ENCODE measurements at places on chromosomes 1 and 21.

GRCh38 chr1:52041551-52042185 is 8.1 kb upstream of the KTI12 start:
- DNase-seq = no peak

- DNase-seq = no peak
Observed at GRCh38 chr1:171357179-171357578, 43.2 kb downstream of the FMO4 start.

- DNase-seq = no peak
Observed at GRCh38 chr1:10965546-10966226, 46.8 kb upstream of the TARDBP start.

DNA sequence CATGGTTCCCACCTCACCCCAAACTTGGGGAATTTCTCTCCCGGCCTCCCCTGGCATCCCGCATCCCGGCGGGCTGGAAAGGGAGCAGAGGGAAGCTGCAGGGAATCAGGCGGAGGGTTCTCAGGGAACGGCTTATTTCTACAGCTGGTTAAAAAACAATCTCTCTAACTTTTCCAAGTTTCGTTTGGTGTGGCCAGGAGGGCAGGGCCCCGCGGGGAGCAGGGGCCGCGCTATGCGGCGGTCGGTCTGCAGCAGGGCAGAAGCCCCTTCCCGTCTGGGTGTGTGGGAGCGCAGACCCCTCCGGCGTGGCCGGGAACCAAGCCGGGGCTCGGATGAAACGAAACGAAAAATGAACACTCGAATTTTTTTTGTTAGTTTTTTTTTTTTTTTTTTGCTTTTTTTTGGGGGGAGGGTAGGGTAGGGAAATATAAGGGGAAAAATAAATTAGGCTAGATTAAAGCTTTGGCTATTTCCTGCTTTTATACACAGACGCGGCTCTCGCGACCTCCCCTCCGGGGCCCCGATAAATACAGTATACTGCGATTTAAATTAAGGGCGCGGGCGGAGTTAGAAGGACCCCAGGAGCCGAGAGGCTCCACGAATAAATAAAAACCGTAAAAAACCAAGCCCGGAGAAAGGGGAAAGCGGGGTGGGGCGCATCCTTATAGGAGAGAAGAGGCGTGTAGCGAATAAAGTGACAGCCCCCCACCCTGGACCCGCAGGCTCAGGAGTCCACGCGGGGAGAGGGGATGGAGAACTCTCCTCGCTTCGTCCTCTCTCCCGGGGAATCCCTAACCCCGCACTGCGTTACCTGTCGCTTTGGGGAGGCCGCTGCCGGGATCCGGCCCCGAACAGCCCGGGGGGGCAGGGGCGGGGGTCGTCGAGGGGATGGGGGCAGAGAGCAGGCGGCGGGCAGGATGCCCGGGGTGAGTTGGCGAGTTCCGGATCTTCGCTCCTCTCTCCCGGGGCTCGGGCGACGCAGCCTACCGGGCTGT is 2.1 kb downstream of the POU3F1 start:
- DNase-seq = no peak

GRCh38 chr1:218718206-218718605 is 373.1 kb downstream of the TGFB2 start:
- no peak for DNase-seq

- no peak for DNase-seq
Observed at GRCh38 chr1:227219715-227220292, 98.5 kb downstream of the CDC42BPA start.

DNA sequence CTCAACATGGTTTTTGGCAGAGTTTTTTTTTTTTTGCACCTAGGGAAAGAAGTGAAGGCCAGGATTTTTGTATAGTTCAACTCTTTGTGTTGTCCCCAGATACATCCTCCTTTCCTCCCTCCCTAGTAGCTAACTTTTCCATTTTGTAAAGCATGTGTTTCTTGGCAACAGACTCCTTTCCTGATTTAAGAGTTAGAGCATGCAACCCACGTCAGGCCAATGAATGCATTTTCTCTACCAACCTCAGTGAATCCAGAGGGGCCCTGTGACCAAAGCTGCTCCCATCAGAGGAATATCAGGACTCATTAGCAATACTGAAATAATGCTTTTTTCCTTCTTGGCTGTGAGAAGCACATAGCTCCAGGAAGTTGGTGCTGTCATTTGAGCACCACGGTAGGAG is 287.2 kb downstream of the LMO4 start:
- no peak for DNase-seq

GRCh38 chr1:212916481-212917133 is 33.7 kb upstream of the VASH2 start:
- DNase-seq = peak; percentile 63

GRCh38 chr1:174692313-174692712 is 244.5 kb downstream of the GPR52 start:
- no peak for DNase-seq

GRCh38 chr1:76587212-76587611 is 280.1 kb upstream of the ST6GALNAC5 start:
- DNase-seq = no peak

- no peak for DNase-seq
Observed at GRCh38 chr1:79353224-79353623, 346.7 kb upstream of the ADGRL4 start.

GRCh38 chr1:53562981-53563379 is 103.8 kb downstream of the DMRTB1 start:
- DNase-seq = no peak

DNA sequence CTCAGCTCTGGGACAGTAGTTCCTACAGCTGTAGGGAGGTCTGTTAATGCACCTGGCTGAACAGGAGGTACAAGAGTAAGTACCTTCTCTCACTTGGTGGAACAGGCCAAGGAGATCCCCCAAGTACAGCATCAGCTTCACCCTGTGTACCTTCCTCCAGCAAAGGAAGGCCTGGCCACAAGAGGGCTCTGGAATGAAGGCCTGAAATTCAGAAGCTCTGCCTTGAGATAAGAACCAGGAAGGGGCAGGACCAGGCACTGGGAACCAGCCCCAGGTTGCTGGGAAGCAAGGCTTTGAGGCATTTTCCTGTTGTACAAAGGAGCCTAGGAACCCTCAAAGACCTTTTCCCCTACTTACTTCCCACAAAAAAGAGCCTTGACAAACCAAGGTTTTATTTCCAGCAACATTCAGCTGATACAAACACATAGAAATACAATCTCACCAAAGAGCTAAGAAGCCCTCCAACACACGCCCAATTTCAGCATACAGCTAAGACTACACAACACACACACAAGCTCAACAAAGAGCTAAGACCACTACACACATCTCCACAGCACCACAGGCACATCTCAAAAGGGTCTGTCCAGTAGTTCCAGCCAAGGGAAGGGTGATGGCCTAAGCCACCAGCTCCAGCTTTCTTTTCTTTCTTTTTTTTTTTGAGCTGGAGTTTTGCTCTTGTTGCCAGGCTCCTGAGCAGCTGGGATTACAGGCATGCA is 23.5 kb downstream of the F11R start:
- DNase-seq = peak; percentile 64

DNA sequence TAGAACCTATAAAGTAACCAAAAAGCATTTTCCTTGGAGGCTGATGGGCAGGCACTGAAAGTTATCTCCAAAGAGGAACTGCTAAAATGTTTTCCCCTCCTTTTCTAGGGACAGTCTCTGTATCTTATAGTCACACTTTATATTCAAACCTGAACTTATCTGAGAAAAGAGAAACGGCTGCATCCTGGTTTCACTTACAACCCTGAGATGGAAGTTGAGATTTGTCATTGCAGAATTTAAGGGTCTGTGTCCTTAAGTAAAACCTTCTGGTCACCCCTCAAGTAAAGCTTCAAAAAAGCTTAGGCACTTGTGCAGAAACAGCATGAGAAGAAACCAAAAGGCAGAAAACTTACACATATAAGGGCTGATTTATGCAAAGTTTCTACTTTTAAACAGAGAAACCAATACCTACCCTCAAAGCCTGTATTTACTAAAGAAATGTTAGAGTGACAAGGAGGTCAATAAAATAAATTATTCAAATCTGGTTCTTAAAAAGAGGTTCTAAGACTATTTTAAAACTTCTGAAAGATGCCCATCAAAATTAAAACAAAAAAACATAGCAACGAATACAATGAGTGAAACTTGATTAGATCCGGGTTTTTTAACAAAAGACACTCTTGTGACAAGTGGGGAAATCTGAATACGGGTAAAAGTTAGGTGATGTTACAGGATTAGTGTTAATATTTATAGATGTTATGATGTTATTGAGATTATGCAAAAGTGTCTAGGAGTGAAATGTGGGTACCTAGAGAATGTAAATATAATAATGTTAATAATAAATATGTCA is 9.9 kb downstream of the CD58 start:
- DNase-seq = no peak

- DNase-seq = peak; percentile 72
Observed at GRCh38 chr1:156025876-156026275, 5.1 kb upstream of the SSR2 start.

GRCh38 chr1:38860454-38860795 is 853 bp upstream of the RRAGC start:
- no peak for DNase-seq

DNA sequence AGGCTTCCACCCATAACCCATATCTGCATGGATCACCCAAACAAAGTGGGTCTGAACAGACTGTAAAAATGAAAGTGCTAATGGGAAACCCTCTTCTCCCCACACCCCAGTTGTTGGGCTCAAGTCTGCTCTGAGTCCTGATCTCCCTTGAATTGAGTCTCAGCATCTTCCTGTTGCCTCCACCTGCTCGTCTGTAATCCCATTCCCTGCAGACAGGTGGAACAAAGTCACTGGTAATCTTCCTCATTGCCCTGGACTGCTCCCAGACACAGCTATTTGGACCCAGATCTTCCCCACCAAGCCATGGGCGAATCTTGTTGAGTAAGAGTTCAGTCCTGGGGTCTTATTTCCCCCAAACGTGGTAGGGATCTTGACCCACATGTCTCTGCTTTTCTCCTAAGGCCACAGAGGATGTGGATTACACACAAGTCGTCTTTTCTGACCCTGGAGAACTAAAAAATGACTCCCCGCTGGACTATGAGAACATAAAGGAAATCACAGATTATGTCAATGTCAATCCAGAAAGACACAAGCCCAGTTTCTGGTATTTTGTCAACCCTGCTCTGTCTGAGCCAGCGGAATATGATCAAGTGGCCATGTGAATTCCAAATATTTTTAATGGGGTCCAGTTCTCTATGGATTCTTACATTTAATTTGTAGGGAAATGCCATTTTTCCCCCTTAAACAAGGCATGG is 15.7 kb downstream of the AVPR1B start:
- no peak for DNase-seq

GRCh38 chr1:101742509-101742908 is 254.2 kb downstream of the OLFM3 start:
- no peak for DNase-seq

DNA sequence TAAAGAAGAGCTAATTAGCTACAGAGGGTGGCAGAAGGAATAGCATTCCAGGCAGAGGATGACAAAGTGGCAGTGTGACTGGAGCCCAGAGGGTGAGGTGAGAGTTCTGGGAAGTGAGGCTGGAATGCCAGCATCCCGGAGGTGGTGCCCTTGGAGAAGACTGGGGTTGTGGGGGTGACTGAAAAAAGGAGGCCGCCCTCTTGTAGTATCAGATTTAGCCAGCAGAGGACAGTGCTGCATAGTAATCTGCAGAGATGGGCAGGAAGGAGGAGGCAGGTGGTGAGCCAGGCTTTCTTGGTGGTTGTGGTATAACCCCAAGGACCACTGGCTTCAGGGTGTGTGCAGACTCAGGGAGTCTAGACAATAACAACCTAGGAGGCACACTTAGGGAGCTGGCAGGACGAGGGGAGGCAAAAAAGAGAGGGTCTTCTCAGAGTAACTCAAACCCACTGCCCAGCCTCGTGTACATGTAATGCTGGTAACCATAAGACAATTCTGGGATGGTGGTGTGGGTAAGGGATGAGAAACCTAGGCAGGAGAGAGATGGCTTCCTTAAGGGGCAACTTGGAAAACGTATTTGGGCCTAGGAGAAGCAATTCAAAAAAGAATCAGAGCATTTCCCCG is 30.5 kb downstream of the MROH7 start:
- peak; percentile 86 for DNase-seq

DNA sequence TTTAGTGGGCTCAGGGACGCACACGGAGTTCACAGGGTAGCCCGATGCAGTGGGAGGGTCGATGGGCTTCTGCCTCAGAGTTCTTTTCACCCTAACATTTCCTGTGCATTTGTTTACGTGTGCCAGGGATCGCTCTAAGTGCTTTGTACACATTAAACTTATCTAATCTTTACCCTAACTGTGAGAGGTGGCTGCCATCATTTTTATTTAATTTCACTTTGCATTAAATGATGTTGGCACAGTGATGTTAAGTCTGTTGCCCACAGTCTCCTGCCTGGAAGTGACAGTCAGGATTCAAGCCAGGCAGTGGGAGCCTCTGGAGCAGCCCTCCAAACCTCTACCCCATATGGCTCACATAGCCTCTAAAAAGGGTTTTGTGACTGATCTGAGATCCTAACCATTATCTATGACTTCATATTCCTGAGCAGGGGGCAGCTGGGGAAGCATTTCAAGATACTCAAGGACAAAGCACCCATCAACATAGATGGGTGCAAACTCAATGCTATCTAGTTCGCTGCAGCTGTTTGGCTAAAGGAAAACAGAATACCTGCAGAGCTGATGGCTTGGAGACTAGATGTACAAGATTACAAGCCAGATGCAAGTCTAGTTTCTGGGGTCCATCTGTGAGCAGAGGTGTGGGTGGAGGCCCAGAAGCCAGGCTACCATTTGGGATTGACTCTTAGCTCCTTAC is 303.8 kb downstream of the DISC1 start:
- DNase-seq = no peak

GRCh38 chr1:80258659-80259058 is 1252.1 kb upstream of the ADGRL4 start:
- no peak for DNase-seq

Data from WTC11 (cell line).